CD4-positive, alpha-beta memory T cell (primary cell): ENCODE measurements at places on chromosomes 7 and 10.

GRCh38 chr10:133441780-133442179, 12.0 kb upstream of the SCART1 start:
- DNase-seq, result no peak

DNA sequence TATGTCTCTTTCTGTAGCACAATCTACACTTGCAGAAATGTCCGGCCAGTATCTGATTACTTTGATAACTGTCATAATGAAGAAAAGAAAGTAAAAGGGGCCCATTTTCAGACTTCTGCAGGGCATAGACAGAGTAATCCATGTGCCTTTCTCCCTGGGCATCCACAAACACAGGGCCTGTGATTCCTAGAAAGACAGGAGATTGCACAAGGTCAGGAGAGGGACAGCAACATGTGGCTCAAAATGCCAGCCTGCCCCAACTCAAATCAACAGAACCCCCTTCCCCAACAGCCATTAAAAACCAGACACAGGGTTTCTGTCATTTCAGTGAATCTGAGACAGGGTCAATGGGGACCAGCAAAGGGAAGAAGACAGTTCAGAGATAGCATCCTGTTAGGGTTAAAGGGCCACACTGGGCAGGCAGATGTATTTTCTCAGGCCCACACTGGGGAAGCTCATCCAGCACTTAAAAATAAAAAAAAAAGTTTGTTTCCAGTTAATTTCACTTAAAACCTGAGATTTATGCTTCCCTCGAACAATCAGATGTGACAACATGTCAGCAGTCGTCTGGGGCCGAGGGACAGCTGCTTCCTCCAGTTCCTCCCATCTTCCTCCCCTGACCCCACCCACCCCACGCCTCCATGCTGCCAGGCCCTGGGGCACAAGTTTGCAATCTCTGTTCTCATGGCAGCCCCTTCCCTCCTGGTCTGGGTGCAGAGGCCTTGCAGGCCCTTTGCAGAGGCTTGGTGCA, 30.7 kb upstream of the ACSL5 start:
- DNase-seq, result no peak

DNA sequence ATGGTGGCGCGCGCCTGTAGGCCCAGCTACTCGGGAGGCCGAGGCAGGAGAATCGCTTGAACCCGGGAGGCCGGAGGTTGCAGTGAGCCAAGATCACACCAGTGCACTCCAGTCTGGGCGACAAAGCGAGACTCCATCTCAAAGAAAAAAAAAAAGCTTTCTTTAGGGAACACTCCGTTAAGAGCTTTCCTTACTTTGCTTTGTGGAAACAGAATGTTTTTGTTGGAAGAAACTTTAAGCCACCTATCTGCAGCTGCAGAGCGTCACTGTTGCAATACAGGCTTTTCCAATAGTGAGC, 641 bp upstream of the TPK1 start:
- no peak for DNase-seq

GRCh38 chr7:2275101-2275500, 33.1 kb downstream of the NUDT1 start:
- no peak for DNase-seq

- no peak for DNase-seq
Measured at GRCh38 chr7:128810473-128810872, 18.7 kb downstream of the CCDC136 start.

DNA sequence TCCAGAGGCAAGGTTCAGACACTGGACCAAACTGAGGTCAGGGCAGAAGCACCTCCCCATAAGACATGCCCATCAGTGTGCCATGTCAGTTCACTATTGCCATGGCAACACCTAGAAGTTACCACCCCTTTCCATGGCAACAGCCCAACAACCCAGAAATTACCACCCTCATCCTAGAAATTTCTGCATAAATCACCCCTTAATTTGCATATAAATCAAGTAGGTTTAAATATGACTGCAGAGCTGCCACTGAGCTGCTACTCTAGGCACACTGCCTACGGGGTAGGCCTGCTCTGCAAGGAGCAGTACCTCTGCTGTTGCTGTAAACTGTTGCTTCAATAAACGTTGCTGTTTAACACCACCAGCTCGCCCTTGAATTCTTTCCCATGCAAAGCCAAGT, 12.7 kb downstream of the STEAP2 start:
- DNase-seq, result no peak

DNA sequence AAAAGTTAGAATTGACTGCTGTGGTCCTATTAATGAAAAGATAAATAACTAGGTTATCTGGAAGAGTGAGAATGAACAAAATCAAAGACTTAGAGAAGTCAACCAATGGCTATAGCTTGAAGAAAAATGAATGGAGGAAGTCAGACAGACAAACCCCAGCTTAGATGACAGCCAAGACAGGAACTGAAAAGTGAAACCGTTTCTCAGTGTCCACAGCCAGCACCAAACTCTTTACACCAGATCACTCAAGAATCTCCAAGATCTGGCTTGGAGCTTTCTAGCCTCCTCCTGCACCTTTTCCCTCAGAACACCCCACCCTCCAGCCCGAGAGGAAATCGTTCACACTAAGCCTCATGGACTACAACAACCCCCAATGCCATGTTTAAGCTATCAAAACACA, 167.0 kb downstream of the SFMBT2 start:
- no peak for DNase-seq

- DNase-seq, result no peak
Measured at GRCh38 chr10:114199239-114199638, 20.1 kb downstream of the TDRD1 start.

DNA sequence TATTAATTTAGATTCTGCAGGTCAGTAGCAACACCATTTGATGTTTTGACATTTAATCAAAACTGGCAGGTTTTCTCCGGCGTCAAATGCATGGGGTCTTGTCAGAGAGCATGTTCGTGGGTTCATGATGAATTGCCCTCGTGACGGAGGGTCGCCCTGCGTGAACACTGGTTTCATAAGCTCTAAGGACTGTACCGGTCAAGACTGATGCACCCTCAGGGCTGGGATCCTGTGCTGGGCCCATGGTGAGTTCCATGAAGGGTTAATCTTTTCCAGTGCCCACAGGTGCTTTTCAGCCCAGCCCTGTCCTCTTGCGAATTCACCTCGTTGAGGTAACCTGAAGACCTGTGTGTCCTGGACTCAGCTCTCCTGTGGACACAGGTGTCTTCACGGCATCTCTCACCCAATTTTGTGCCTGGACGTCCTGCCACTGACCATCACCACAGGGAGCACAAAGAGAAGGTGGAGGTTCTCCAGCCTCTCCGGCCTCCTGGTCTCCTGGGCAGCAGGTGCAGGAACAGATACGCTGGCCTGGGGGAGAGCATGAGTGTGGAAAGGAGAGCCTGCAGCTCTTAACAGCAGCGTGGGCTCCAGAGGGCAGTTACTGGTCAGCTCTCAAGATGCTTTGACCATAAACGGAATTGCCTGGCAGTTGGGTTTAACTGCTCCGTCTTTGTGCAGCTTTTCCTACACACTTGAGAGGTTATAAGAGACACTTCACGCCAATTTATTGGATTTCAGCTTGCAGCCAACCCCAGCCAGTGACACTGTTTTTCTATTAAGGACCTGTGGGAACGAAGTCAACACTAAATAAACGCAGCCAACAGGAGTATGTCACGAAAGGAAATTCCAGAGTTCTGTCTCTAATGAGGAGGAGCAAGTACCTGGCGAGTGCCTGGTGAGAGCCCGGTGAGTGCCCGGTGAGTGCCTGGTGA, 37.4 kb upstream of the CFAP46 start:
- DNase-seq, result no peak

GRCh38 chr7:111312966-111313365, 222.0 kb downstream of the LRRN3 start:
- DNase-seq, result no peak

DNA sequence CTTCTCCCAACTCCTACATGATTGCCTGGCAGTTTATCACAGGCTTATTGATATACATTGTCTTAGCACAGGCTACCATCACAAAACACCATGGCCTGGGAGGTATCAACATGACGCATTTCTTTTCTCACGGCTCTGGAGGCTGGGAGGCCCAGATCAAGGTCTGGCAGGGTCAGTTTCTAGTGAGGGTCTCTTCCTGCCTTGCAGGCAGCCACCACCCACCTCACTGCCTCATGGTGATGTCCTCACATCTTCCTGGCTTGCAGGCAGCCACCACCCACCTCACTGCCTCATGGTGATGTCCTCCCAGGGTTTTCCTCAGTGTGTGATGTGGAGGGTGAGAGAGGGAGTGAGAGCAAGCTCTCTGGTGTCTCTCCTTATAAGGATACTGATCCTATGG, 599.3 kb upstream of the MKI67 start:
- DNase-seq, result no peak

DNA sequence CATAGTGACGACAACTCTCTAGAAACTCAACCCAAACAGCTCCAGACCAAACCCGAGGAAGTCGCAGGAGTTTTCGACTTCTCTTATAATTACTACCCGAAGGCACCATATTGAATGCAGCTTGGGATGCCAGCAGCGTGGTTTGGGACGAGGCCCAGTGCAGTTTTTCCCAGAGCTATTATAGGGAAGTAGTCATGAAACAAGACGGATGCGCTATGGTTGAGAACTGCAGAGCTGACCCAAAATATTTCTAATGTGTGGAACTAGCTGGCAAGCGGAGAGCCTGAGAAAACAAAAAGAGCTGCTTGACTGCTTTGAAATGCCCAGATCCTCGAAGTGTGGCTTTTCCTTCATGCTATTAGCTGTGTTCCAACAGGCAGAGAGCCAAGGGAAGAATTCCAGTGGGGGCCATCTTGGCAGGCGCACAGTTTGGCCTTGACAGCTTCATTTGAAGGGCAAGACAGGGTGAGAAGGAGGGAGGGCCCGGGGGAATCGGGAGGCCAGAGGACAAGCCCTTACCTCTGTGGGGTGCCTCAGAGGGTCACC, 122.7 kb downstream of the CUL2 start:
- DNase-seq, result no peak

DNA sequence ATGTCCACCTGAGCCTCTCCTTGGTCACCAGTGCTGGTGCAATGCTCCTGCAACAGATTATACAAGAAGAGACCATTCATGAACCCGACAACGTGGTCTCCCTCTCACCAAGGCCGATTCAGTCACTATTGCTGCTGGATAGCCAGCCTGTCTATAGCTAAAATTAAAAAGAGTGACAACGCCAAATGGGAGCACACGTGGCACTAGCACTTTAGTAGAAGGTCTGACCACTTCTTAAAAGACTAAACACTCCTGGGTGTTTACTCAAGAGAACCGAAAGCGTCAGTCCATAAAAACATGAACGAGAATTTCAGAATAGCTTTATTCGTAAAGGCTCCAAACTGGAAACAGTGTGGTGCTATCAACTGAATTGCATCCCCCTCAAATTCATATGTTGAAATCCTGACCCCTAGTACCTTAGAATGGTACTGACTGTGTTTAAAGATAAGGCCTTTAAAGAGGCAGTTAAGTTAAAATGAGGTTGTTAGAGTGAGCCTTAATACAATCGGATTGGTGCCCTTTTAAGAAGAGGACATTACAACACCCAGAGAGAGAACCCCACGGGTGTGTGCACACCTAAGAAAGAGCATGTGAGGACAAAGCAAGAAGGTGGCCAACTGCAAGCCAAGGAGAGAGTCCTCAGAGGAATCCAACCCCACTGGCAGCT, 4.4 kb upstream of the GALNTL5 start:
- no peak for DNase-seq

- no peak for DNase-seq
Measured at GRCh38 chr10:35201234-35201633, 74.6 kb downstream of the CREM start.

GRCh38 chr10:28601012-28601411, 68.1 kb downstream of the WAC start:
- DNase-seq, result no peak

- no peak for DNase-seq
Measured at GRCh38 chr7:24440892-24441291, 132.4 kb upstream of the PALS2 start.

DNA sequence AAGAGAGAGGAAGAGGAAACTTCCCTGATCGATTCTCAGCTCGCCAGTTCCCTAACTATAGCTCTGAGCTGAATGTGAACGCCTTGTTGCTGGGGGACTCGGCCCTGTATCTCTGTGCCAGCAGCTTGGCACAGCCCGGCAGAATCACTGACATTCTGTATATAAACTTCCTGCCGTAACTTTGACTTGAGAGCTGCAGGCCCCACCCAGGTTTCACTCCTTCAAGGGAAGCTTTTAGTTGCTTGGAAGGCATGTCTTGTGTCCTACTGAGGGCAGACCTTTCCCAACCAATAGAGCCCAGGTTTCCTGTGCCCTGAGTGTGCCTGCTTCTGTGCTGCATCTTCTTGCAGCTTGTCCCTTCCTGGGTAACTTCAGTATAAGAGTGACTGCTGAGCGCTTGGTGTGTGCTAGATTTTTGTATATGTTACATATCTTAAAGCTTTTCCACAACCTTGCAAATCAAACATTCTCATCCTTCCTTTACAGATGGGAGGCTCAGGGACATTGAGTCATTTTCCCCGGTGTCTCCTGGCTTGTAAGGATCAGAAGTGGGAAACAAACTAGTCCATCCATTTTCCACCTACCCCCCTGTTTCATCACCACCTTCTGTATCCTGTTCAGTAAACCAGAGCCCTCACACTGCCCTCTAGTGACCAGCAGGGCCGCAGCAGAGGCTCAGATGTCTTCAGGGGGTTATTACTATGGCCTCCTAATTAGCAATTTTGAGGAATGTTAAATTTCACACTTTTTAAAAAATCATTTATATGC, 225.2 kb upstream of the PRSS58 start:
- DNase-seq, result peak; percentile 53

DNA sequence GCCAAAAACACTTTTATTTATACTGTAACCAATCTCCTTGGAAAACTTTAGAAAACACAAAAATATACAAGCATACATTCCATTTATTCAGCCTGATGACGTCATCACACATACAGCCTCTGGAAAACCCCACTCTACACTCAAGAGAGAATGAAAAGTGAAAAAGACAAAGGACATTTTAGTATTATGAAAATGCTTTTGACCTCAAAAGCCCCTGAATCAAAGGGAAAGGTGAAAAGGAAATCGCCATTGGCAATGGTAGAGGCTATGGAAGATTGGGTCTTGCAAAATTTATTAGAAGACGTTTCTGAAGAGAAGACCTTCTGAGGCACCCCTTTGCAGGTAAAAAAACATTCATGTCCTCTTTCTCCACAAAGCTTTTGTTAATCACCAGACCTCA, 82.9 kb upstream of the STRIP2 start:
- DNase-seq, result no peak

DNA sequence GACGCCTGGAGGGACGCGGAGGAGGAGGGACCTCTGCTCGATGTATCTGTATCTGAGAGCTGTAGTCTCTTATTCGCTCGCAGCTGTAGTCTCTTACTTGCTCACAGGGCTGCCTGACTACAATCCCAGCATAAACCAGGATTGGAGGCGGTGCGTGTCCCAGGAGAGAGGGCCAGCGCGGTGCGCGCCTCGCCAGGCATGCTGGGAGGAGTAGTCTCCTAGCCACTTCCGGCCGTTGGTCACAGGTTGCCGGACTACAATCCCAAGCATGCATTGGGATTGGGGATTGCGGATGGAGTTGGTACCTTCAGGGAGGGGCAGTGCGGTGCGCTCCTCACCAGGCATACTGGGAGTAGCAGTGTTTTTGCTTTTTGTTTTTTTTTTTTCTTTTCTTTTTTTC, 421.7 kb upstream of the NUPR2 start:
- no peak for DNase-seq
